Osteocyte (in vitro differentiated cells): ENCODE measurements at places on chromosomes 13 and 19.

DNA sequence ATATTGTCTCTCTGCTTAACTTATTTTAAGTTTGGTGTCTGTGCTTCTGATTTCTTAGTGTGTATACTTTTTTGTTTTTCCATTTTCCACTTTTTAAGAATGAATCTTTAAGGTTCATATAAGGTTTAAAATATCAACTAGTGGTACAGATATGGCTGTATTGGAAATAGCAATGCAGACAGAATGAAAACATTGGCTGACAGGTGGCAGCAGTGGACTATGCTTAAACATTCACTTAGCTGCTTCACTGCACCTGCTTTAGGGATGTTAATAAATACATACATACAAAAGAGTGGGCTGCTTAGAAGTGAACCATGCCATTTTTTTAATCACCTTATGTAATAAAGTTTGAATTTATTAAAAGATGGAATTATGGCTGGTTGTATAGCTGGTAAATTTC lies 27.3 kb downstream of the TM9SF2 start:
- DNase-seq, result no peak

- DNase-seq, result no peak
Measured at GRCh38 chr19:47381653-47382279, 32.7 kb downstream of the DHX34 start.

DNA sequence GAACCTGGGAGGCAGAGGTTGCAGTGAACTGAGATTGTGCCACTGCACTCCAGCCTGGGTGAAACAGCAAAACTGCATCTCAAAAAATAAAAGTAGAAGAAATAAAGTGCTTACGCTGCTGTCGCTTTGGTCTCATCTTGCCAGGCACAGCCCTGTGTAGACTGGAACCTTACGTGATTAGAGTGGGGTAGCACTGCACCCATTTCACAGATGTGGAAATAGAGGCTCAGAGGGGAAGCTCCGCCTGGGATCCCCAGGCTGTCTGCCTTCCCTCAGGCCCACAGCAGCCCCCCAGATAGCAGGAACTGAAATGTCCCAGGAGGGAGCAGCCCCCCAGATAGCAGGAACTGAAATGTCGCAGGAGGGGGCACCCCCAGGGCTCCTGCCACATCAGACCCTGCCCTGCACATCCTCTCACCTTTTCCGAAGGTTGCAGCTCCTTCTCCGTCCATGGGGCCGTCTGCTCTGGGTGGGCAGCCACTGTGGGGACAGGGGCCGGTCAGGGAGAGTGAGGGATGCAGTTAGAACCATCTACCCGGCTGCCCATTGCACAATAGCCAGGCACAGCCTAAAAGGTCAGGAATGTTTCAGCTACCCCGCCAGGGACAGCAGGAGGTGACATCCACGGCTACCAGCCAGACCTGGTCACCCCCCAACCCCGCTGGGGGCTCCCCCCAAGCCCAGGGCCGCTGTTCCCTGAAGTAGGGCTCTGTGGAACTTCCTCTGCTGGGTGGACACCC lies 1.9 kb downstream of the PLIN4 start:
- no peak for DNase-seq

DNA sequence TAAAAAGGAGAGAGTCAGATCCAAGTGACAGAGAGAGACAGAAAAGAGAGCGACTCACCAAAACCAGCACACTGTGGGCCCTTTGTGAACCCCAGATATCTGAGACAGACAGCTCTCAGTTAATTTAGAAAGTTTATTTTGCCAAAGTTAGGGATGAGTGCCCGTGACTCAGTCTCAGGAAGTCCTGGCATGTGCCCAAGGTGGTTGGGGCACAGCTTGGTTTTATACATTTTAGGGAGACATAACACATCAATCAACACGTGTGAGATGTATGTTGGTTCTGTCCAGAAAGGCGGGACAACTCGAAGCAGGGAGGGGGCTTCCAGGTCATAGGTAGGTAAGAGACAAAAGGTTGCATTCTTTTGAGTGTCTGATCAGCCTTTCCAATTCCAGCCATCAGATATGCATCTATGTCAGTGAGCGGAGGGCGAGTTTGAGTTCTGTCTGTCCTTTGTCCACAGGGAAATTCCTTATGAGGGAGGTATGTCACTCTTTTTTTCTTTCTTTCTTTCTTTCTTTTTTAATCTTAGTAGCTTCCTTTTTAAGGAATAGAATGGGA lies 37.2 kb upstream of the ATP11A start:
- no peak for DNase-seq

DNA sequence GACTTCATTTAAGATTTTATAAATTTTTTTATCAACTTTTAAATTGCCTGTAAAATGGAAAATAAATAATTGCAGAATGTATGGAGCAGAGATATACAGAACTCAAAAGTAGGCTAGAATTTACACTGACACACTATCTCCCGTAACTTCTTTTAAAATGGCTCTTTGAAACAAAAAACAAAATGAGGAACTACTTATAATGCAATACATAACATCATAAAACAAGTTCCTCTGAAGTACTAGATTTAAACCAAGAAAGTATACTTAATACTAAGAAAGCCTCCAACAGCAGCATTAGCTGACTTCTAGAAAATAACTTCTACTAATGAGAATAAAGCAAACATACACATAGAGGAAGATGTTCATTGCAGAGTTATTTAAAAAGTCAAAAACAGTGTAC lies 17.0 kb downstream of the RBM26 start:
- DNase-seq, result no peak

GRCh38 chr13:101624210-101624922 lies 171.9 kb downstream of the ITGBL1 start:
- DNase-seq, result no peak

DNA sequence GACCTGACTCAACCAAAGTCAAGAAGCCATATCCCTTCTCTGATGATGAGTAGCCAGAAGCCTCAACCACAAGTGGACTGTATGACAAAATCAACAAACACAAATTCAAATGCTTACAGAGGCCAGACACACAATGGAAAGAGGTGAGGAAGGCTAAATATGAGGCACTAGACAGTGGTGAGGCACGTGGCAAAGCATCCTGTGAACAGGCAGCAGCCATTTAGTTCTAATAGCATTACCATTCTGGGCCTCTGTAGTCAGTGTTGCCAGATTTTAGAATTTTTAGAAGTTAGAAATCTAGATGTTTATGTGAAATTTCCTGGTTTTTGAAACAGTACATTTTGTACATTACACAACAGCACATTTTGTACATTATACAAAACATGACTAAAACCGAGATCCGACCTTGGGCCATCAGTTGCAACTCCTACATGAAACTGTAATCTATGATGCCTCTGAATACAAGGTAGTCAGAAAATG lies 403.3 kb downstream of the COG6 start:
- no peak for DNase-seq

DNA sequence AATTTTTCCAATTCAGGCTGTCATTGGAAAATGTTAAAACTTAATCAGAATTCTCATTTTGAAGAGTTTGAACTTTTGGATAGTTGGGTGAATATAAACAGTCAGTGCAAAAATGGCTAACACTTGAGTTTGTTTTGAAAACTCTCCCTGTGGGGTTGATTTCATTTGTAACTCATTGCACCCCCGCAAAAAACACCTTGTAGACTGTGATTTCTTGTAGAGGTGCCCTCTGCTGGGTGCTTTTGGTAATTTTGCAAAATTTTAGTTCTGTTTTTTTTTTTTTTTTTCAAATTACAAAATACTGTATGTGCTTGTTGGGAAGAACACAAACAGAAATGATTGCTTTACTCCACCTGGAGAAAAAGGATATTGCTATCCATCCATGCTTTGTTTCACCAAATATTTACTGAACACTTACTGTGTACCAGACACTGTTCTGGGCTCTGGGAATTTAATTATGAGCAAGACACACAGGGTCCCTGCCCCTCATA lies 28.2 kb upstream of the GPI start:
- DNase-seq, result no peak

GRCh38 chr13:25819856-25820530 lies 231.8 kb downstream of the SHISA2 start:
- DNase-seq, result no peak

- no peak for DNase-seq
Measured at GRCh38 chr13:48574041-48574796, 41.3 kb upstream of the RCBTB2 start.

- DNase-seq, result no peak
Measured at GRCh38 chr13:99495466-99496183, 5.6 kb upstream of the TM9SF2 start.

DNA sequence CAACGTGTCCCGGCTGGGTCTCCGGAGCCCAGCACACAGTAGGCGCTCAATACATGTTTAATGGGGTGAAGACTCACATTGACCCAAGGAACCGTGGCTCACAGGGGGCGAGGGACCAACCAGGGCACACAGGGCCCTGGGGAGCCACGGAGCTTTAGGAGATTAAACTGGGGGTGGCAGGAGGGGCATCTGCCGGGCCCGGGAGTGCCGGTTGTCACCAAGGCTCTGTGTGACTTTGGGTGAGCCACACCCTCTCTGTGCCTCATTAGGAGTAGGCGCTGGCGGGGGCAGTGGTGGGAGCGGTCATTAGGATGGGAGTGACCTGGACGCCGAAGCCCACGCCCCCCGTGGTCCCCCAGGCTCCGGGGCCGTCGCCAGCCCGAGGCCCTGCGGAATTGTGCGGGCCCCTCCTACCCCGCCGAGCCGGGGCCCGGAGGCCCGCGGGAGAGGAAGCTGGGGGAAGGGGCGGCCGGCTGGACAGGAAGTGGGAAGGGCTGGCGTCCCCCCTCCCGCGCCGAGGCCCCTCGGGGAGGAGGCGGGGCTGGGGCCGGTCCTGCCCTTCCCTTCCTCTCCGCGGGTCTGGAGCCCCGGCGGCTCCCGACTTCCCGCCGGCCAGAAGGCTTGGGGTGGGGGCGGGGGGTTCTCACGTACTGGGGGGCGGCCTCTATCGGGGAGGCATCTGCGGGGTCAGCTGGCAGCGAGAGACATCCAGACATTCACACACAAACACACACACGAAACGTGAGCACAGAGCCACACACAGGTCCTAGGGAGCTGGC lies 1.8 kb upstream of the SSBP4 start:
- peak; percentile 95 for DNase-seq

- no peak for DNase-seq
Measured at GRCh38 chr19:11964496-11964857, 363 bp upstream of the ZNF763 start.

DNA sequence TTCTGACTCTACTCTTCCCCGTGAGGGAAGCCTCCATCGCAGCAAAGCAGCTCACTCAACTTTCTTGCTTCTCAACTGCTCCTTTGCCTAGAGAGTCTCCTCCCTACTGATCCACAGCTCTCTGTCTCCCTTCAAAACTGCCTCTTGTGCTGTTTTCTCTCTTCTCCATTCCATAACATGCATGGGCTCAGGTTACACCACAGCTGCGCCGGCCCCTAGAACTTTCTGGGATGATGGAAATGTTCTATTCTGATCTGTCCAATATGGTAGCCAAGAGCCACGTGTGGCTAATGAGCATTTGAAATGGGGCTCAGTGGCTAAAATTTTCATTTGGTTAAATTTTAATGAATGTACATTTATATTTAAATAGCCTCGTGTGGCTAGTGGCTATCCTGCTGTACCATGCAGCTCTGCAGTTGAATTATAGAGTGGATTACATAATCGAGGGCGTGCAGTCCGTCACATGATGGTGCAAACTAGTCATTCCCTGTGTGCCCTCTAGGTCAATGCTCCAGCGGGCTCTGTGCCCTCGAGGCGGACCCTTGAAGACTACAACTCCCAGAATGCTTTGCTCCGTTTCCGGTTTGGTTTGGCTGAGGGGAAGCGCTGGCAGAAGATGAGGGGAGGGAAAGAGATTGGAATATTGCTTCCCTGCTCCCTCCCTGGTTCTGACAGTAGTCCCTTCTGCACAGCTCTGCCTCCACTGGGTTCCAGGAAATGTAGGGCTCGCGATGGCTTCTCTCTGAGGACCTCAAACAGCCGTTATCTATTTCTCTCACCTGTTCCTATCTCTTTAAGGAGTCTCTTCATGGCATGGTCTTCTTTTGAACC lies 109.8 kb downstream of the CACNA1A start:
- no peak for DNase-seq

DNA sequence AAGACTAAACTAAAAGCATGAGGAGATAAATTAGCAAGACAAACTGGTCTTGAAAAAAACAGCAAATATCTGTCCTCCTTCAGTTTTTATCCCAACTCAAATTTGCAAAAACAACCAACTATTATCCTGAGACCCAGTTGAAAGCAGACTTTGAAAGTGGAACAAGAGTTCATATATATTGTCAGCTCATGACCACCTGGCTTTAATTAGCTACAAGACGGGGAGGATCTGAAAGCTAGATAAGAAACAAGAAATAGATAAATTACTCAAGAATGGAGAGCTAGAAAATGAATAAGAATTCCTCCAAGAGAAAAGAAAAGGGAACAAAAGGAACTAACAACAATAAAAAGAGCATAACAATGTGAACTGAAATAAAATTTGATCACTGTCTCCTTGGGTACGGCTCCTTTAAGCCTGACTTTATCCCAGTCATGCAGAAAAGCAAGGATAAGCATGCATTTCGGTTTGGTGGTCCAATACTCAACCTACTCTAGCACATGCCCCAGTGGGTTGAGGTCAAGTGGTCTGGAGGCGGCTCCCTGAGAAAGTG lies 246.9 kb downstream of the DCLK1 start:
- no peak for DNase-seq

DNA sequence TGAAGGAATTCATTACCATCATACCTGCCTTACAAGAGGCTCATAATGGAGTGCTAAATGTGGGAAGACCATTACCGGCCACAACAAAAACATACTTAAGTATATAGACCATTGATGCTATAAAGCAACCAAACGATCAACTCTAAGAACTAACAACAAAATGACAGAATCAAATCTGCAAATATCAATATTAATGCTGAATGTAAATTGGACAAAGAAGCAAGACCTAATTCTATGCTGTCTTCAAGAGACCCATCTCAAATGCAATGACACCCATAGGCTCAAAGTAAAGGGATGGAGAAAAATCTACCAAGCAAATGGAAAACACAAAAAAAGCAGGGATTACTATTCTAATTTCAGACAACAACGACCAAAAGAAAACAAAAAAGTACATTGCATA lies 52.3 kb upstream of the GPC6 start:
- DNase-seq, result no peak

GRCh38 chr19:41998246-41999020 lies 4.4 kb upstream of the ATP1A3 start:
- DNase-seq, result peak; percentile 85

GRCh38 chr13:110244071-110244830 lies 62.7 kb downstream of the COL4A1 start:
- DNase-seq, result no peak

- no peak for DNase-seq
Measured at GRCh38 chr13:52012512-52012836, 276 bp downstream of the ALG11 start.
